A549 treated with ZK216348 at 1 μM for 4 hours (cell line): ENCODE measurements at places on chromosomes 13 and 19. TPM values are rescaled to one million over a fixed set of nuclear protein-coding genes. Genes with fewer than 3 reads are reported as not detected.

Gene HIPK4
- total RNA-seq, result 0.20 to 0.42 TPM (median 0.32 TPM) in 5 replicates

Gene MIA
- not detected in 5 replicates for total RNA-seq

Gene TEX29
- 0.39 TPM in 1 of 5 replicates, not detected in the others for total RNA-seq

Gene RYR1
- total RNA-seq, result 3.0 to 7.3 TPM (median 5.6 TPM) in 5 replicates

Gene POMP
- 95.5 to 171 TPM (median 103 TPM) in 5 replicates for total RNA-seq

Gene CCNA1
- 0.21 to 0.46 TPM (median 0.25 TPM) in 5 replicates for total RNA-seq

Gene C19orf67
- not detected in 5 replicates for total RNA-seq

Gene ZNF571
- total RNA-seq, result 0.76 to 2.0 TPM (median 0.99 TPM) in 5 replicates

Gene CEACAM4
- not detected in 5 replicates for total RNA-seq

Gene KIR3DL2
- total RNA-seq, result not detected in 5 replicates

Gene PRSS57
- total RNA-seq, result not detected in 5 replicates

Gene MTRF1
- total RNA-seq, result 4.3 to 6.2 TPM (median 5.2 TPM) in 5 replicates

Gene PPFIA3
- total RNA-seq, result 5.7 to 9.5 TPM (median 8.6 TPM) in 5 replicates

Gene RNASEH2B
- total RNA-seq, result 24.8 to 37.3 TPM (median 26.8 TPM) in 5 replicates

Gene ACTL9
- not detected in 5 replicates for total RNA-seq

Gene KIR2DL4
- not detected in 5 replicates for total RNA-seq

Gene PRKCG
- 3.4 to 6.7 TPM (median 6.0 TPM) in 5 replicates for total RNA-seq

Gene SIRT2
- 26.5 to 39.2 TPM (median 37.4 TPM) in 5 replicates for total RNA-seq

Gene ADGRE2
- total RNA-seq, result 0.53 to 1.4 TPM (median 0.99 TPM) in 5 replicates

Gene BEST2
- total RNA-seq, result 0.47 to 0.85 TPM (median 0.62 TPM) in 5 replicates

Gene WASF3
- total RNA-seq, result 0.05 to 0.31 TPM (median 0.12 TPM) in 5 replicates

Gene IGSF23
- 0.27 to 0.68 TPM (median 0.45 TPM) in 5 replicates for total RNA-seq
